ENCODE measurements at places on chromosomes 2 and 18. TPM values are rescaled to one million over a fixed set of nuclear protein-coding genes. Genes with fewer than 3 reads are reported as not detected.

DNER gene
- 2.8 TPM for total RNA-seq

GPR39 gene
- total RNA-seq: 0.86 TPM

LCT gene
- total RNA-seq: 0.09 TPM

LIMS3 gene
- 1.6 TPM for total RNA-seq

GPR45 gene
- total RNA-seq: not detected

C18orf54 gene
- 1.9 TPM for total RNA-seq

ARL6IP6 gene
- 7.8 TPM for total RNA-seq

CCDC195 gene
- not detected for total RNA-seq

All from bronchial smooth muscle cell (primary cell).